CD4-positive, alpha-beta T cell treated with Interferon alpha-2 for 1 hour (primary cell): ENCODE measurements at places on chromosomes 7 and 10.

GRCh38 chr7:84822941-84823510, 363.8 kb downstream of the SEMA3D start:
- DNase-seq: no peak

GRCh38 chr10:9515922-9516321, 1461.4 kb downstream of the GATA3 start:
- DNase-seq: no peak

DNA sequence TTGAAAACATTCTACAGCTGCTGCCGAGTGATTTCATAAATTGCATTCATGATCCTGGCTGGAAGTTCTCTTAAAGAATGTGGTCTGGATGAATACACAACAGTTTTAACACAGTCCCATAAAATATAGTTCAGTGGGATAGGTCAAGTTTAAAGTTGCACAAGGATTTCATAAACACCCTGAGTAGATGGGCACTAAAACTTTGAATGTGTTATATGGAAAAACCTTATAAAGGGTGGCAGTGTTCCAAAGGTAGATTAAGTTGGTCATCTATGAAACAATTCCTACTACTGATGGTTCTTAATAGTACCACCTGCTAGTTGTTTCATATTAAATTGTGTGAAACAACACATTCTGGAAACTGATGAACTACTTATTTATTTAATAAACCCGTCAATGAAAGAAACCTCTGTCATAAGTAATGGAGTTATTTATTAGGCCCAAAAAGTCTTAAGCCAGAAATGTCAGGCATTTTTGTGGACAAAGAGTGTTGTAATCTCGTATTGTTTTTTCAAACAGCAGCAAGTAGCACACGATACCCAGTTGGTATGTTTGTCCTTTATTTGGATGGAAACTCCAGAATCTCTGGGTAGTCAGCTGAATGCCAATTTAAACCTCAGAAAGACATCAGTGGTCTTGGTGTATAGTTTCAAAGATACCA, 14.3 kb upstream of the RPA3 start:
- no peak for DNase-seq

GRCh38 chr7:5703572-5704533, 77.6 kb downstream of the RNF216 start:
- DNase-seq: no peak

DNA sequence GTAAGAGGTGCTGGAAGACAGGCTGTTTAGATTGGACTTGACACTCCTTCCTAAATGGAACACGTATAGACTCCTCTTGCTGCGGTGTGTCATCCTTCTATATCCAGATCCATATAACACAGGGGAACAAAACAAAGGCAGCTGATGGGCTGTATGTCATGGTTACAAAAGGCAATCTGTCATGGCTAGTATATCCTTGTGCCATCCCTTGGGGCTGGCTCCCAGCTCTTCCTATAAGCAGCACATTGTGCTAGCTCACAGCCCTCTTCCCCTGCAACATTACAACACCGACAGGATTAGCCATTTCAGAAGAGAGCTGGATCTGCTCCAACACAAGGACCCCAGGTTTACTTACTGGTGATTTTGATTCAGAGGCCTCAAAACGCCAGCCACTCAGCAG, 15.3 kb downstream of the LIPK start:
- no peak for DNase-seq

DNA sequence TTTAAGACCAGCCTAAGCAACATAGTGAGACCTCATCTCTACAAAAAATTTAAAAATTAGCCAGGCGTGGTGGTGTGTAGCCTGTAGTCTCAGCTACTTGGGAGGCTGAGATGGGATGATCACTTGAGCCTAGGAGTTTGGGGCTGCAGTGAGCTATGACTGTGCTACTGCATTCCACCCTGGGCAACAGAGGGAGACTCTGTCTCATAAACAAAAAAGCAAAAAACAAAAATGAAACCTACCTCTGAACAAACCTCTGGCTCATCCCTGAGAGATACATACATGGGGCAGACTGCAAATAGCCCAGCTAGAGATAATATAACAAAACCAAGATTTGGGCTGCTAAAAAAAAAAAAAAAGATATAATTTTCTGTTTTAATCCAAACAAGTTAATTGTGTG, 19.5 kb downstream of the C10orf67 start:
- DNase-seq: no peak

- no peak for DNase-seq
Observed at GRCh38 chr10:128068398-128069285, 57.6 kb downstream of the MKI67 start.

- no peak for DNase-seq
Observed at GRCh38 chr10:1320739-1321320, 264.6 kb downstream of the WDR37 start.

- no peak for DNase-seq
Observed at GRCh38 chr7:150360363-150361058, 8.1 kb upstream of the REPIN1 start.

- no peak for DNase-seq
Observed at GRCh38 chr10:106158241-106158640, 1006.3 kb downstream of the SORCS1 start.

- DNase-seq: peak; percentile 47
Observed at GRCh38 chr10:5659702-5660528, 6.5 kb downstream of the ASB13 start.

- DNase-seq: no peak
Observed at GRCh38 chr7:158447151-158447505, 140.5 kb downstream of the PTPRN2 start.
